ENCODE measurements at places on chromosomes 6 and 20.

DNA sequence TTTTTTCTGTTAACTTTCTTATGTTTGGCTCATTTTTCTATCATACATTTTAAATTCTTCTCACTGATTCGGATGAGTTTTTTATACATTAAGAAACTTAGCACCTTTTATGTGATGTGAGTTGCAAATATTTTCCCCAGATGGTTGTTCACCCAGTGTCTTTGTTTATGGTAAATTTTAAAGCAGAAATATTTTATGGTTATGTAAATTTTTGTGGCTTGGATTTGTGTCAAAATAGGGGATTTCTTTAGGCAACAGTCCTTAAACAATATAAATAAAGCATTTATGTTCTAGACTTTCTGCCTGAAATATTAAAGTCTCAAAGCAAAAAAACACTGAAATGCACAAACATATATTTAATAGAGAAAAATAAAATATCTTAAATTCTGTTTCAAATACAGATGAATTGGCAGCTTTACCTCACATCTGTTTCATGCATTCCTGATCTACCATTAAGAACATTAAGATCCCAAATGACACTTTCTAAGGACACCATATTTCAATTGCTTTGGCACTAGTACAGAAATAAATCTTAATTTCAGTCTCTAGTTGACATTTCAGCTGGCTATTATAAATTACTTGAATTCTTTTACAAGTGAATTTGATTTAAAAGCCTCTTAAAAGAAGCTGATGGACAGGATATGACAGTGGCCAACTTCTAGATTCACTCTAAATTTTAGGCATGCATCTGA, 646.6 kb downstream of the HACE1 start:
- no peak for DNase-seq

GRCh38 chr6:22476811-22477390, 92.5 kb upstream of the HDGFL1 start:
- no peak for DNase-seq

DNA sequence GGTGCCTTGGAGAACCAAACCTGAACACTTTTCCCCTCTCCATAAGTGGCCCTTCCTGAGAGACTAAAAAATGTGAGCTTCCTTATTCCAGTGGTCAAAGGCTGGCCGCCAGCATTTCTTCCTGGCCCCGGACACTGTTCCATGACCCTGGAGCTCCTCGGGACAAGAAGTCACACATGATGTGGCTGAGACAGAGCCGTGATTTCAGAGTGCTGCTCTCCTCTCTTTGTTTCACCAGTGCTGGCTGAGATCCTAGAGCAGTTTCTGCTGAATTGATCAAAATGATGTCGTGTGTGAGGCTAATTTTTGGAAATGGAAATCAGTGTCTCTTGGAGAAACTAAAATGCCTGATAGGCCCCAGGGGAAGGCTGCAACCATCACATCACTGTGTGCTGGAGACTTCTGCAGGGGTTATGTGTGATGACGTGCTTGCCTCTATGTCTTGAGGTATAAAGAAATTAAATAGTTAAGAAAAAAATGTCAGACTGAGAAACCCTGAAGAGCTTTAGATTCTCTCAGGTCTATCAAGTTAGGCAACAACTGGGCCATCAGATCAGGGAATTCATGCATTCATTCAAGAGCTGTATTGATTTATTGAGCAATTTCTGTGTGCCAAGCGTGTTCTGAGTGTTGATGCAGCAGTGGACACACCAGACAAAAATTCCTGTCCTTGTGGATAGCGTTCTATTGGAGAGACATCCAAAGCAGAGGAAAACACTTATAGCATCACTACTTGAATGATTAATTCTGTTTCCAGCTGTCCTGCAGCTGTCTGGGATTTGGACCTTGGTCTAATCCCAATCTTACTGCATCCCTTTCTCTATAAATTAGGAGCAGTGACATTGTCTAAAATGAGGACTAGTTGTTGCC, 72.7 kb upstream of the CCN6 start:
- no peak for DNase-seq

- peak; percentile 71 for DNase-seq
Measured at GRCh38 chr6:141326426-141326825, 806.3 kb upstream of the GJE1 start.

DNA sequence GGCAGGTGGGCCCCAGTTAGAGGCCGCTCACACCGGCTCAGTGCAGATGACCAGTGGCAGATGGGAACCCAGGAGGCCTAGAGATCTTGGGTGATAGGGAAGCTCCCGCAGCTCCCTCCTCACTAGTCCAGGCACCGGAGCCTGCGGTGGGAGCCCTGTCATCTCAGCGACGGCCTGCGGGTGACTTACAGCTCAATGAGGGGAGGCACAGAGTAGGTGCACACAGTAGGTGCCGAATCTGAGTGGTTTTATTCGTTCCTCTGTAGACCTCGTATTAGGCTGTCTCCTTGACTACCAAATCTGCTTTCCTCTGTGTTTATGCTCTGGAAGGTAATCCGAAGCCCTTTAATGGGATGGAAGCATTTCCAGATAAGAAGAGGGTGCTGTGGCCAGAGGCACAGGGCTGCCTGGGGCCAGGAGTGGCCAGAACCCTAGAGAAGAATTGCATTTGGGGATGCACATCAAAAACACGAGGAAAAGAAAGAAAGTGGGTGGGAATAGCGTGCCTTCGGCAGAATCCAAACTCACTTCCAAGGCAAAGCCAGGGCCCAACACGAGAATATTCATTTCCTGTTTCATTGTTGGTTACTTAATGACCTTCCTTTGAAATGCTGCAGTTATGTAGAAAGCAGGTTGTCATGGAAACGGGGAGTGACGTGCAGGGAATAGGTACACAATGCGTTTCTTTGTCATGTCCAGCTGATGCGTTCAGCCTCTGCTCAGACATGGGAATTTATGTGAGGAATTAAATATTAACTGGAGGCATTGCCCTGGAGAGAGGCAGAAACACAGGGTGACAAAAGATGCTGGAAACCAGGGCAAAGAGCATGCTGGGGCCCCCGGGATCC, 24.7 kb downstream of the MYT1 start:
- DNase-seq: no peak

DNA sequence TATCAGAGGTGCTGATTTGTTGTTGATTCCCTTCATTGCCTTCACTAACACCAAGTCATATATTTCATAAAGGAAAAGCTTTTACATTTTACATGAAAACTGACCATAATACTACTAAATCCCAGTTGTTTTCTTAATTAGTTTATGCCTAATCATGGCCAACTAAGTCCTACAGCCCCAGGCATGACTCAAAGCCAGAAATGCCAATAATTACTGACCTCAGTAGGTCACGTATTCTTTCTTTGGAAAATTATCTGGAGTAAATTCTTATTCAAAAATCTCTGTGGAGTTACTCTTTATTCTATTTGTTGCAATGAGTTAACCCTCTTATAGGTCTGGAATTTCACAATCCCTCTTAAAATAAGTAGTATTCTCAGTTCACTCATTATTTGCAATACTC, 13.5 kb upstream of the MYB start:
- DNase-seq: no peak

DNA sequence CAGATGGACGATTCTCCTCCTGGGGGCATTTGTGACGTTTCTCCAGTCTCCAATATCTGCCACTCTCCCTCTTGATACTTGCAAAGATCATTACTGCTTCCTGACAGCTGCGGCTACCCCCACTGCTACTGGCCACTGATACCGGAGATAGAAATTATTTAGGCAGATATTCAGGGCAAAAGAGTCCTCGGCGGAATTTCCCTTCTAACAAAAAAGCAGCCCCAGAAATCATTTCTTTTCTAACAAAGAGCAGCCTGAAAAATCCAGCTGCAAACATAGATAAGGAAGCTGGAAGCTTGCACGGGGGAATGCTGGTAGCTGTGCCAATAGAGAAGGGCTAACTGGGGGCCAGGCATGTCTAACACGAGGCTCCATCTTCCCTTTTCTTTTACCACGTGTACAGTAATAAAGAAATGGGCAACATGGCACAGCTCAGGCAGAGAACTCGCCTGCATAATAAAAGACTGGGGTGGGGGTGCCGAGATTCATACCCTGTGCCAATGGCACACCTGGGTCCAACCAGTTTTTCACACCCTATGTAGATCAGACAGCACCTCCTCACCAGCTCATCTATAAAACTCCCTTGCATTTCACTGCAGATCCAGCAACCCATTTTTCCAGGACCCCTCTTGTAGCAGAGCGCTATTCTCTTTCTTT, 6.1 kb downstream of the TP53RK start:
- no peak for DNase-seq

GRCh38 chr6:47404435-47404834, 73.2 kb upstream of the CD2AP start:
- DNase-seq: no peak

- no peak for DNase-seq
Measured at GRCh38 chr20:18314786-18315406, 26.6 kb downstream of the ZNF133 start.

All from stimulated activated CD4-positive, alpha-beta T cell treated with anti-CD3 and anti-CD28 coated beads, Interleukin-1b, Interleukin-23, amount 100 ng/mL, for 48 hours (primary cell).